ENCODE measurements at places on chromosomes 6 and 20. TPM values are rescaled to one million over a fixed set of nuclear protein-coding genes. Genes with fewer than 3 reads are reported as not detected.

PRDM1 gene
- 2.6 TPM for total RNA-seq

SLC24A3 gene
- 8.9 TPM for total RNA-seq

EEF1E1 gene
- 52.7 TPM for total RNA-seq

NTSR1 gene
- total RNA-seq = 1.3 TPM

RFX6 gene
- 0.05 TPM for total RNA-seq

HTR1E gene
- not detected for total RNA-seq

COX4I2 gene
- not detected for total RNA-seq

DDX39B gene
- 320 TPM for total RNA-seq

RNF144B gene
- total RNA-seq = 0.76 TPM

HSD17B8 gene
- 11.8 TPM for total RNA-seq

TRIM10 gene
- total RNA-seq = 0.13 TPM

ARMC2 gene
- 22.5 TPM for total RNA-seq

EXOC2 gene
- total RNA-seq = 19.6 TPM

CST2 gene
- not detected for total RNA-seq

SNHG17 gene
- 72.6 TPM for total RNA-seq

AK9 gene
- total RNA-seq = 7.6 TPM

RIPPLY2 gene
- total RNA-seq = 21.9 TPM
